Astrocyte (in vitro differentiated cells and primary cell): ENCODE measurements at places on chromosomes 13 and 19. TPM values are rescaled to one million over a fixed set of nuclear protein-coding genes. Genes with fewer than 3 reads are reported as not detected.
A peak's percentile ranks its signal among the peaks of the same experiment; 100 is the strongest.

DNA sequence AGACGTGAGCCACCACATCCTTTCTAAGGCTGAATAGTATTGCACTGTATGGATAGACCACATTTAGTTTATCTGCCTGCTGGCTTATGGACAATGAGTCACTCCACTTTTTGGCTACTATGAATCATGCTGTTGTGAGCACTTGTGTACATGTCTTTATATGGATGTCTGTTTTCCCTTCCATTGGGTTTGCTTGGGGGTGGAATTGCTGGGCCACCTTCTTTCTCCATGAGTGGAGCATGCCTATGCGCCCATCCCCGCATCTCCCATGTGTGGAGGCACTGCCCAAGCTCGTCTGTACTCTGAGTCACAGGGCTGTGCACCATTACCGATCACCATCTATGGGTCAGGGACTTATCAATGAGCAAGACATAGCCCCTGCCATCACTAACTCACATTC is 127.2 kb upstream of the GJB6 start:
- no peaks in the 10 kb centered on the region for H3K36me3 ChIP-seq
- no peak overlapping the region for H3K4me3 ChIP-seq
- no peaks in the 10 kb centered on the region for H3K27me3 ChIP-seq
- H3K27ac ChIP-seq = peak overlapping the region; percentile 20
- DNase-seq = peak; percentile 100
- peaks cover 23% of the 10 kb centered on the region for H3K4me1 ChIP-seq

DNA sequence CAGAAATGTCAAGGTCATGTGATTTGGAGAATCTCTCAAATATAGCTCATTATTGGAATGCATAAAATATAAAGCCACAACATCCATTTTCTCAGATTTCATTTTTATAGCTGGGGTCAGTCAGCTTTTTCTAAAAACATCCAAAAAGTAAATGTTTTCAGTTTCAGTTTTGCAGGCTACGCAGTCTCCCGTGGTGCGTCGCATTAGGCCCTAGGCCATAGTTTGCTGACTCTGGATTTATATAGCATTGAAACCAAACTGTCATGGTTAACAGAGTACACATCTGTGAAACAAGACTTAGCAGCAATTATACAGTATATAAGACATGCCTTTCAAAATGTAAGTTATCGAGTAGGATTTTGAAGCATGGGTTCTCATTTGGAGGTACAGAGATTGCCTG is 140.0 kb downstream of the IRS2 start:
- DNase-seq = no peak
- no peak overlapping the region for H3K4me3 ChIP-seq
- H3K4me1 ChIP-seq = peaks cover 2% of the 10 kb centered on the region
- no peak overlapping the region for H3K27ac ChIP-seq
- no peaks in the 10 kb centered on the region for H3K27me3 ChIP-seq

GRCh38 chr13:94390881-94391280 is 88.6 kb downstream of the DCT start:
- H3K27ac ChIP-seq = no peak overlapping the region
- DNase-seq = peak; percentile 71
- H3K4me3 ChIP-seq = no peak overlapping the region
- no peaks in the 10 kb centered on the region for H3K27me3 ChIP-seq

GRCh38 chr19:52993342-52994178 is 20.2 kb upstream of the ERVV-1 start:
- H3K27me3 ChIP-seq = no peaks in the 10 kb centered on the region
- H3K27ac ChIP-seq = no peak overlapping the region
- peak overlapping the region; percentile 41 for H3K4me3 ChIP-seq
- peaks cover 2% of the 10 kb centered on the region for H3K4me1 ChIP-seq

DNA sequence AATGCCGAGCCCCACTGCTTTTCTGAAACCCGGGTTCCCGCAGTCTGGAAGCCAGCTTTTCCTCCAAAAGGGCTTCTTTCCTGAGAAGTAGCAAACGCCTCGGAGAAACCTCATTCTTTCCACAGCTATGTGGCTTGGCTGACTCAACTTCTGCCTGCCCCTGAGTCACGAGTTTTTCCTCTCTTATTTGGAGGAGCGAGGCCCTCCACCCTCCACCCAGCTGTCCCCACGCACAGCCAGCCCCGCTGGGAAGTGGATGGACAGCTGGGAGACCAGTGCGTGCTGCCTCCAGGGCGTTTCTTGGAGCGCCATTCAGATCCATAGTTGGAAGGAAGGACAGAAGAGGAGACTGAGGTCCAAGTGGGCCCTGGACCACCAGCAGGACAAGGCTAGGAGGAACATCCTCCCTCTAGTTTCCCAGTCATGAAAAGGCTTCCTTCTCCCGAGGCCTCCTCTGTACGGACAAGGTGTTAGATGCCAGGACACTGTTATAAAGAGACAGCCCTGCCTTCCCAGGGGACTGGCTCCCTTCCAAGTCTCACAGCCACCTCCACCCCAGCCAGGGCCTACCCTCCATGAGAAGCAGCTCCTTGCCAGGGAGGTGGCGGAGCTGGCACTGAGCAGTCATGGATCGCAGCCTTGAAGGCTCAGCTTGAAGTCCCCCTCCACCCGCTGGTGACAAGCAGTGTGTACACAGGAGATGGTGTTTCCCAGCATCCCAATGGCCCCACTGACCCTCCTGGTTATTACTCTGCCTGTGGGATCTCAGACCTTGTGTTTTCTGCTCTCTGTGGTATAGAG is 2.5 kb upstream of the PLEKHF1 start:
- DNase-seq = peak; percentile 95
- H3K36me3 ChIP-seq = no peaks in the 10 kb centered on the region
- H3K27me3 ChIP-seq = no peaks in the 10 kb centered on the region
- H3K27ac ChIP-seq = peak overlapping the region; percentile 96
- peaks cover 53% of the 10 kb centered on the region for H3K4me1 ChIP-seq
- H3K4me3 ChIP-seq = peak overlapping the region; percentile 30

- no peak overlapping the region for H3K27ac ChIP-seq
- H3K27me3 ChIP-seq = no peaks in the 10 kb centered on the region
- no peak overlapping the region for H3K4me3 ChIP-seq
- no peaks in the 10 kb centered on the region for H3K4me1 ChIP-seq
- DNase-seq = no peak
These were observed 151.5 kb downstream of the ZNF737 start for GRCh38 chr19:20414120-20414519.

GRCh38 chr13:108408672-108409071 is 139.2 kb downstream of the TNFSF13B start:
- no peak overlapping the region for H3K27ac ChIP-seq
- no peaks in the 10 kb centered on the region for H3K36me3 ChIP-seq
- DNase-seq = no peak
- no peak overlapping the region for H3K4me3 ChIP-seq
- no peaks in the 10 kb centered on the region for H3K4me1 ChIP-seq
- H3K27me3 ChIP-seq = no peaks in the 10 kb centered on the region

DNA sequence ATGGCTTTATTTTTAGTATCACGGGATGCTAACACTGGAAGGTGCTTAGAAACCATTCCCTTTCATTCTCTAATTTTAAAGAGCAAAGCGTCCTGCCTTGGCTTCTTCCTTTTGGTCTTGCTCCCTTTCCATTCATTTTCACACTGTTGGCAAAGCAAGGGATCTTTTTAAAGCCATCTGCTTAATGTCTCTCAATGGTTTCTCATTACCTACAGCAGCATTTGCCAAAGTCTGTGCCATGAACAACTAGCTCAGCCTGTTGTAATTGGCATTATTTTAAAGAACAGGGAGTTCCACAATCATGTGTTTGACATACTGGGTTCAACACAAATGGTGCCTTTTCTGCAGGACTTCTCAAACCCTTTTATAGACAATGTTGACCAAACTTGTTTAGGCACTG is 444.3 kb downstream of the GPC6 start:
- no peaks in the 10 kb centered on the region for H3K27me3 ChIP-seq
- no peak for DNase-seq
- no peaks in the 10 kb centered on the region for H3K36me3 ChIP-seq

DNA sequence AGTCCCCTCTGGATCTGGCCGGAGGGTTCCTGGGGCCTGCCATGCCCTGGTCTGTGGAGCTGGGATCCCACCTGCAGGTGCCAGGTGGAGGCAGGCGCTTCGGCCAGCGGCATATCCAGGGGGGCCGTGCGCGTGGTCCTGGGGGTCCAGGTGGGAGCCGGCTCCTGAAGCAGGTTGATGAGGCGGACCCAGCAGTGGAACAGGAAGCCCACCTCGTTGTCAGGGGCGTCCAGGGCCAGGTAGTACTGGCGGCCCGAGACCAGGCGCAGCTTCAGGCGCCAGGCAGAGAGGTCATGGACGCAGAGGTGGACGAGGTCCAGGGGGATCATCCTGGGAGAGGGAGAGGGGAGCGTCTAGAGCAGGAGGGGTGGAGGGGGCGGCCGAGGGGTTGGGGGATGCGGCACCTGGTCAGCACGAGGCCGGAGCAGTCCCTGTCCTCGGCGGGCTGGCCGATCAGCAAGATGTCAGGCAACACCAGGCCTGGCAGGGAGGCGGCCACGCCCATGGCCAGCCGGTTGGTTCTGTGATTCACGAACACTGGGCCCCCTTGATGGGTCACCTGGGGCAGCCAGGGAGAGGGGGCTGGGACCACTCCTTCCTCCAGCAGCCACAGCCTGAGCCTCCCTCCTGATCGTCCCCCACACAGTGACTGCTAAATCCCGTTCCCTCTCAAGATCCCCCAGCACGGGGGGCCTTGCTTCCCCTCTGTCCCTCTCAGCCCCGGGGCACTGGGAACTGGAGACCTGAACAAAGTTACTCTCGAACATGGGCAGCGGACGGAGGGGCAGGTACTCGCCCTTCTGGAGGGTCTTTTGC is 678 bp downstream of the GARIN5B start:
- no peak overlapping the region for H3K4me3 ChIP-seq
- no peak overlapping the region for H3K27ac ChIP-seq
- peaks cover 11% of the 10 kb centered on the region for H3K36me3 ChIP-seq
- DNase-seq = no peak

DNA sequence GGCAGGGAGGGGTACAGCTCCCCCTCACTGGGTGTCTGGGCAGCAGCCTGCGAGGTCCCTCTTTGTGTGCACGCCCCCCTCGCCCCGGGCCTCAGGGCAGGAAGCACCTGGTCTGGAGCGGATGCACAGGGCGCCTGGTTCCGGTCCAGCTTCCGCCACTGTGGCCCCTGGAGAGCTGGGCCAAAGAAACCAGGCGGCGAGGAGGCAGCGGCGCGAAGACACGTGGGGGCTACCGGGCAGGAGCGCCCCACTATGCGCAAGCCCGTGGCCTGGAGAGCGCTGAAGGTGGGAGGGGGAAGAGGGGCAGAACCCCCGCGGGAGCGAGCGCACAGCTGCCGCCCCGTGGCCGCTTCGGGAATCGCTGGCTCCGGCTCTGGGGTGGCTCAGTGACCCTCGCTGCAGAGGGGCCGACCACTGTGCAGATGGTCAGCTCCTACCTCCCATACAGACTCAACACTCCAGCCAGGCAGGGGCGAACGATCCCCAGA is 1.7 kb upstream of the LYL1 start:
- H3K4me3 ChIP-seq = no peak overlapping the region
- H3K4me1 ChIP-seq = peaks cover 5% of the 10 kb centered on the region
- no peaks in the 10 kb centered on the region for H3K27me3 ChIP-seq
- H3K27ac ChIP-seq = no peak overlapping the region

DNA sequence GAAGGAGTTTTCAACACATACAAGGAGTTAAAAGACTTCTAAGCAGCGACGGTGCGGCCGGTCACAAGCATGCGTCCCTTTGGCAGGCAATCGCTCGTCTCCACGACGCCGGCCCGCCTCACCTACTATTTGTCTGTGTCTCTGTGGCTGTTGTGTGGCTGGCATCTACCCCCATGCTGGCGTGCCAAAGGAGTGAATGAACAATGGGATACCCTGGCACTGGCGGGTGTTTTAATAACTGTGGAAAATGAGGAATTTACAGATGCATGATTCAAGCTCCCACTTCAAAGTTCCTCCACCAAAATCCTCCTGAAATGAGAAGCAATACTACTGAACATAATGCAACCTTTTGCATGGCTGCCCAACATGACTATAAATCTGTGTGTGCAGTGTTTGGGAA is 176.6 kb downstream of the KLF5 start:
- H3K36me3 ChIP-seq = no peaks in the 10 kb centered on the region
- peak; percentile 65 for DNase-seq
- peaks cover 7% of the 10 kb centered on the region for H3K4me1 ChIP-seq
- no peak overlapping the region for H3K4me3 ChIP-seq

GRCh38 chr13:25319771-25320170 is 18.3 kb downstream of the NUP58 start:
- no peak for DNase-seq
- peaks cover 7% of the 10 kb centered on the region for H3K4me1 ChIP-seq
- no peak overlapping the region for H3K27ac ChIP-seq
- no peak overlapping the region for H3K4me3 ChIP-seq
- H3K36me3 ChIP-seq = peaks cover 45% of the 10 kb centered on the region

MZT1 gene
- 12.0 and 13.5 TPM in 2 replicates for total RNA-seq

TUBB4A gene
- 0.75 and 1.7 TPM in 2 replicates for total RNA-seq

SIGLECL1 gene
- total RNA-seq = not detected in 2 replicates

LATS2 gene
- total RNA-seq = 46.3 and 46.7 TPM in 2 replicates

TMC4 gene
- total RNA-seq = 0.94 and 1.9 TPM in 2 replicates
